ENCODE measurements at places on chromosomes 5 and 9.
A peak's percentile ranks its signal among the peaks of the same experiment; 100 is the strongest.

DNA sequence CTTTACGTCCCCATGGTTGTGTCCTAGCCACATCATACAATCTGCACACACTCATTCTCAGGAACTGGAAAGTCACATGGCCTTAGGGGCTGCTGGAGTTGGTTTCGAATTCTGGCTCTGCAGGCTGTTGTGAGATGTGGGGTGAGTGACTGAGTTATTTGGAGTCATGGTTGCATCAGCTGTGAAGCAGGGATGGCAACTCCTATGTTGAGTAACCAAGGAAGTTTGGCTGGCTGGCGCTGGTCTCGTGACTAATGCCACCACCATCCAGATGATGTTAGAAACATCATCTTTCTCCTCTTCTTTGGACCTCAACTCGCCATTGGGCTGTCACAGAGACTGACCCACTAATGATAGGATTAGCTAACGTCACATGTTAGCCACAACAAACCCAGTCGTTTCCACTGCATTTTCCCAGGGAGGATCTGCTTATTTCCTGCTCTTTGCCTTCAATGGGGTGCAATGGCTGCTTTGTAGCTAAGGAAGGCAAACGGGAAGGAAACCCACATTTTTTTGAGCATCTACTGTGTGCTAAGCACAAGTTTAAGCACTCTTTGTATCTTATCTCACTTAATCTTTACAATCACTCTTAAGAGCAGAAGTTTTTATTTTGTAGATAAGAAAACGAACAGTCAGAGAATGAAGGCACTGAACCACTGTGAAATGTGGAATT is 78.1 kb upstream of the UBTD2 start:
- DNase-seq, result peak; percentile 8

DNA sequence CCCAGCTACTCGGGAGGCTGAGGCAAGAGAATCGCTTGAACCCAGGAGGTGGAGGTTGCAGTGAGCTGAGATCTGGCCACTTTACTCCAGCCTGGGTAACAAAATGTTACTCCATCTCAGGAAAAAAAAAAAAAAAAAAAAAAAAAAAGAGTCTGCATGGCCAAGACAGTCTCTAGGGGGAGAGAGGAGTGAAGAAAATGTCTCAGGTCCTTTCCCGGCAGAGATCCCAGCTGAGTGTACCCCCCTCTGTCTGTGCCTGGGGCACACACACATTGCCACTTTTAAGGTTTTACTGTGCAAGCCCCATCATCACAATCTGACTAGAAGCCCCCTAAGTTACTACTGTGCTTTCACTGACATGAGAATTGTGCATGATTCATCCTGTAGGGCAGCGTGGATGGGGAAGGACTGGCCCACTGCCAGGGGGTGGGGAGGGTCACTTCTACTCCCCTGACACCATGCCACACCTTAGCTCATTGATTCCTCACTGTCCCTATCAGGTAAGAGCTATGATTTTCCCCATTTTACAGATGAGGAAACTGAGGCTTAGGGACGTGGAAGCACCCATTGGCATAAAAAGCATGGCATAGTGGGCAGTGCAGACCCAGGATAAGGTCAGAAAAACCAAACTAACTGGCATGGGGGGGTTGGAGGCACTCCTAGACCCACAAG is 102.3 kb upstream of the LARP1 start:
- DNase-seq, result no peak

DNA sequence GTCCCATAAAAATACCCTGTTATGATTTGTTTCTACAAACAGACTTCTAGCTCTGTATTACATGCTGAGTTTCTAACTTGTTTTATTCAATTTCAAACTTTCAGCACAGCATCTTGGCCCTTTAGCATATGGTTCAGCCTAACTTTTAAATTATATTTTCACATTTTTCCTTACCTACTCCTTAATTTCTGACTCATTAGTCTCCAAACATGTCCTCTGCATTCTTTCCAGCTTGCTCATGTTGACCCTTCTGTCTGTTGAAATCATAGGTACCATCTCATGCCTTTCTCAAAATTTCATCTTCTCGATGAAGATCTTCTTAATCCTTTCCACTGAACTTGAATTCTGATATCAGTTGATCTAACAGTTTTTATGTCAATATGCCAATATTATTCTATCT is 200.9 kb upstream of the RIOK2 start:
- DNase-seq, result no peak

- no peak for DNase-seq
These were observed 40.8 kb downstream of the FCHO2 start for GRCh38 chr5:72996632-72997031.

- peak; percentile 20 for DNase-seq
These were observed 64.0 kb upstream of the FYB1 start for GRCh38 chr5:39283231-39283818.

- no peak for DNase-seq
These were observed 36.8 kb downstream of the CPEB4 start for GRCh38 chr5:173924899-173925298.

GRCh38 chr5:133732536-133732935 is 120.2 kb upstream of the FSTL4 start:
- DNase-seq, result no peak

- no peak for DNase-seq
These were observed 1.6 kb downstream of the WNK2 start for GRCh38 chr9:93185266-93186214.

DNA sequence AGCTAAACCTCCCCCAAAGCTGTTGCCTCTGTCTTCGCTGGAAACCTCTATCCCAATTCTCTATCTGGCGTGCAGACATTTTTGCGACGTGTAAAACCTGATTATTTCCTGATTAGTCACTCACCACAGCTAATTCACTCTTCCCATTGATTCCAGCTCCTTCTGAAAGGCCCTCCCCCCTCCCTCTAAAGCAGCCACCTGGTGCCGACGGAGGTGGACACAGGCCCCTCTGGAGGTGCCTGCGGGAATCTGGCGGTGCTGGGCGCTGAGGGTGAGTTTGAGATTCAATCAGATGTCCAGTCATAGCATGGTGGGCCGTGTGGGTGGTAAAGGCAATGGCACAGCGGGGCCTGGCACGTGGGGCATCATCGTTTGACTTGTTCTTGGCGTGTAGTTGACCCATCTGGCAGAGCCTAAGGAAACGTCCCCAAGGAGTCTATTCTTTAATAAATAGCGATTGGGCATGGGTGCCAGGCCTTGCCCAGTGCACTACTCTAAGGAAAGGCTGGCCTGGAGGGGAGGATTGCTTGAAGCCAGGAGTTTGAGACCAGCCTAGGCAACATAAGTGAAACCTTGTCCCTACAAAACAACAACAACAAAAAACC is 271.1 kb upstream of the MVB12B start:
- no peak for DNase-seq

GRCh38 chr5:148397968-148398595 is 14.3 kb downstream of the FBXO38 start:
- no peak for DNase-seq

DNA sequence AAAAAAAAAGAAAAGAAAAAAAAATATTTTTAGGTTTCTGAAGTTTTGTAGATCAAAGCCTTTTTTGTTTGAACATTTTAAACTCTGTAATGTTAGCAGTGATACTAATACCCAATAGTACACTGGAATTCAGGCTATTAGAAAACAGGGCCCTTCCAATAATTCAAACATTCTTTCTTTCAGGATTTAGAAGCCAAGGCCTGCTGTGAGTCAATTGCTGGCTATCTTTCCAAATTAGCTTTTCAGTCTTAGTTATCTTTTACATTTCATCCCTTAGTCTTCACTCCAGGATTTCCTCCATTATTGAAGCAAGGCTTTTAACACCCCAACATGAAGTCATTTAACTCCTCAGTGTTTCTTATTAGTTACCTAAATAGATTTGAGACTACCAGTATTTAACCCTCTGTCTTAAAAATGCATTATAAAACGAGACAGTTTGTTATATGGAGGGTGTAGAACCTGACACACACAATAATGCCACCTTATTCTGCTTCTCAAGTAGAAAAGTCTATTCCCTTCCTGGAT is 951.9 kb upstream of the DMAC1 start:
- DNase-seq, result no peak

GRCh38 chr5:75886706-75887105 is 169.5 kb upstream of the POC5 start:
- no peak for DNase-seq
